Activated naive CD4-positive, alpha-beta T cell treated with anti-CD3 and anti-CD28 coated beads, Interleukin-2, amount 10 ng/mL, durations not matched to agents 7 days and 5 days (primary cell): ENCODE measurements at places on chromosomes 13 and 19.

DNA sequence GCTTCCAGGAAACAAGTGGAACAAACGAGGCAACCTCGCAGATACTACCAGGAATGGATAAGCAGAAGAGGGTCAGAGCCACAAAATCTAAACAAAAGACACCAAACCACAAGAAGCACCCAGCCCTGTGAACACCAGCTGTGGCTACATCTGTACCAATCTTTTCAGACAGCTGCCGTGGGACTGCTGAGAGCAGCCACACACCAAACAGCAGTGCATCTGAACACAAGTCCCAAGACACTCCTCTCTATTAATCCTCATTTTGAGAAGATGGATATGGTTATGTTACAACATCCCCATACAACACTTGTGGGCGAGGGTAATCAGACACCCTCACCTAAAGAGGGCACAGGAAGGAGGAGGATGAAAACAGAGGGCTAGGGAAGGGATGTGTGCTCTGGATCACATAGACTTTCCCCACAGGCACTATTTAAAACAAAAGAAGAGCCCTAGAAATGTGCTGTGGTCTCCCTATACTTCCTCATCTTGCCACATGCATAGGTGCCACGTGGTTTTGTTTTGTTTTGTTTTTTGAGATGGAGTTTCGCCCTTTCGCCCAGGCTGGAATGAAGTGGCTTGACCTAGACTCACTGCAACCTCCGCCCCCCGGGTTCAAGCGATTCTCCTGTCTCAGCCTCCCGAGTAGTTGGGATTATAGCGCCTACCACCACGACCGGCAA is 41.6 kb upstream of the ZNF14 start:
- peak overlapping the region; percentile 94 for H3K4me3 ChIP-seq
- no peak overlapping the region for H3K27ac ChIP-seq
- H3K27me3 ChIP-seq = no peaks in the 10 kb centered on the region
- H3K4me1 ChIP-seq = peaks cover 39% of the 10 kb centered on the region
- H3K36me3 ChIP-seq = peaks cover 28% of the 10 kb centered on the region

- H3K36me3 ChIP-seq = no peaks in the 10 kb centered on the region
- no peaks in the 10 kb centered on the region for H3K4me1 ChIP-seq
- no peak overlapping the region for H3K4me3 ChIP-seq
Observed at GRCh38 chr19:28009696-28010095, 1203.3 kb downstream of the UQCRFS1 start.

GRCh38 chr13:55497486-55497885 is 1643.2 kb upstream of the PRR20A start:
- H3K27me3 ChIP-seq = no peaks in the 10 kb centered on the region
- no peaks in the 10 kb centered on the region for H3K36me3 ChIP-seq
- H3K4me3 ChIP-seq = no peak overlapping the region
- no peak for DNase-seq
- no peaks in the 10 kb centered on the region for H3K4me1 ChIP-seq
- no peak overlapping the region for H3K27ac ChIP-seq

- no peaks in the 10 kb centered on the region for H3K4me1 ChIP-seq
- no peaks in the 10 kb centered on the region for H3K36me3 ChIP-seq
- H3K4me3 ChIP-seq = no peak overlapping the region
- H3K27me3 ChIP-seq = no peaks in the 10 kb centered on the region
- no peak overlapping the region for H3K27ac ChIP-seq
- DNase-seq = no peak
Observed at GRCh38 chr19:9467161-9467560, 31.3 kb downstream of the ZNF560 start.

DNA sequence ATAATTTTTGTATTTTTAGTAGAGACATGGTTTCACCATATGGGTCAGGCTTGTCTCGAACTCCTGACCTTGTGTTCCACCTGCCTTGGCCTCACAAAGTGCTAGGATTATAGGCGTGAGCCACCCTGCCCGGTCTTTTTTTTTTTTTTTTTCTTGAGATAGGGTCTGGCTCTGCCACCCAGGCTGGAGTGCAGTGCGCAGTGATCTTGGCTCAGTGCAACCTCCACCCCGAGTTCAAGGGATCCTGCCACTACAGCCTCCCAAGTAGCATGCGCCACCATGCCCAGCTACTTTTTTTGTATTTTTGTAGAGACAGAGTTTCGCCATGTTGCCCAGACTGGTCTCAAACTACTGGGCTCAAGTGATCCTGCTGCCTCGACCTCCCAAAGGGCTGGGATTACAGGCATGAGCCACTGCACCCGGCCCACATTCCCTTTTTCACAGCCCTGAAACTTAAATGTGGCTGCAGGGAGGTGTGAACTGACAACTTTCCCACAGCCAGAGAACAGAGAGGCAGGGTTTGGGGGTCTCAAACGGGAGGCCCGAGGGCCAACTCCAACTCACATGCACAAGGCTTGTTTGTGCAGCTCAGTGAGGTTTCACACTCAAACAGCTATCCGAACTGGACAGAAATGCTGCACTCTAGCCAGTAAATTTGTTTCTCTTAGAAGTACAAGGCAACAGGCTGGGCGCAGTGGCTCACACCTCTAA is 4.4 kb upstream of the S1PR5 start:
- no peak for DNase-seq
- H3K27ac ChIP-seq = no peak overlapping the region
- peaks cover 21% of the 10 kb centered on the region for H3K4me1 ChIP-seq
- no peaks in the 10 kb centered on the region for H3K36me3 ChIP-seq
- peaks cover 89% of the 10 kb centered on the region for H3K27me3 ChIP-seq
- no peak overlapping the region for H3K4me3 ChIP-seq

GRCh38 chr13:24605923-24606372 is 74.3 kb upstream of the ATP12A start:
- H3K27ac ChIP-seq = peak overlapping the region; percentile 13
- peaks cover 2% of the 10 kb centered on the region for H3K36me3 ChIP-seq
- no peak for DNase-seq
- peaks cover 5% of the 10 kb centered on the region for H3K4me1 ChIP-seq

DNA sequence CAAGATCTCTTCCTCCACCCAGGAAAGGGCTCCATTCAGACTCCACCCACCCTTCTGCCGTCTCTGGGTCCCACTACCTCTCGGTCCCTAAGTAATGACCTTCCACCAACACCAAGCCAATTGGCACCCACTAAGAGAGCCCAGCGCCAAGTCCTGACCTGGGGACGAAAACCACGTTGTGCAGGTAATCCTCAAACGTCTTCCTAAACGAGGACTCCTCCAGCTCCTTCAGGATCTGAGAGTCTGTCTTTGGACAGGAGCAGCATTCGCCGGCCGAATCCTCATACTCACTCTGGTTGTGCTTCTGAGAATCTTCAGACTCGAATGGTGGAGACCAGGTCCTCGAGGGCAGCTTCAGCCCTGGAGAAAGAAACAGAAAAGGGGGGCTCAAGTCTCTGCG is 83.1 kb downstream of the ZNF557 start:
- H3K27me3 ChIP-seq = peaks cover 8% of the 10 kb centered on the region
- H3K4me3 ChIP-seq = no peak overlapping the region
- H3K4me1 ChIP-seq = no peaks in the 10 kb centered on the region
- H3K36me3 ChIP-seq = no peaks in the 10 kb centered on the region
- H3K27ac ChIP-seq = no peak overlapping the region

- H3K4me1 ChIP-seq = no peaks in the 10 kb centered on the region
- H3K27ac ChIP-seq = no peak overlapping the region
- no peaks in the 10 kb centered on the region for H3K36me3 ChIP-seq
- H3K4me3 ChIP-seq = no peak overlapping the region
- DNase-seq = no peak
Observed at GRCh38 chr13:38954291-38954690, 36.3 kb downstream of the STOML3 start.

DNA sequence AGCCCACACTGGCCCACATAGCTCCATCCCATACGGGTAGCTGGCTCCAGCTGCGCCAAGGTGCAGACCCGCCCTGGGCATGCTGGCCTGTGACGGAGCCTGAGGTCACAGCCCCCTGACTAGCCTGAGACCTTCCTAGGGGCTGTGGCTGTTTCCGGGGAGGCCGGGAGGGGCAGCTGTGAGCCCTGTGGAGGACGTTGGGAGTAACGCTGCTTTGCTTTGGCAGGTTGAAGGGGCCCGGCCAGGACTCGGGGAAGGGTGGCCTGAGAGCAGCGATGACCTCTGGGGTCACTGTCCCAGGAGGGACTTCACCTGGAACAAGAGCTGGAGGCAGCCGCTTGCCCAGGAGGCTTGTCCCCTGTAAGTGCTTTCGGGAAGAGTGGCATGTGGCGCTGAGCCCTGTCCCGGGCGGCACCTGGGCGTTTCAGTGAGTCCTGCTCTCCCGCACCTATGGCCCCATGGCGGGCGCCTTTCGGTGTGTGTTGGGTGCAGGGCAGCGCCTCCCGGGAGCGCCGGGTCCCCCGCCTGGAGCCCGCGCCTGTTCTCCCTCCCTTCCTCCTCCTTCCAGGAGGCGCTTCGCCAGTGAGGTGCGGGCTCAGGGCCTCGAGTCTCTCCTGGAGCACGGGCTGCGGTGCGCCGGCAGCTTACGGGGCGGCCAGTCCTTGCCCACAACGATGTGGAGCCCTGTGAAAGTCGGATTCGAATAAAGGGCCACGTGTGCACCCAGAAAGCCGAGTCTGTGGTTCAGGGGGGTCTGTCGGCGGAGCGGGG is 1.1 kb upstream of the FAM174C start:
- no peak for DNase-seq
- H3K36me3 ChIP-seq = peaks cover 54% of the 10 kb centered on the region
- H3K4me1 ChIP-seq = peaks cover 57% of the 10 kb centered on the region
- peak overlapping the region; percentile 43 for H3K4me3 ChIP-seq

GRCh38 chr19:50933640-50934039 is 19.2 kb downstream of the KLK5 start:
- no peak overlapping the region for H3K4me3 ChIP-seq
- H3K36me3 ChIP-seq = no peaks in the 10 kb centered on the region
- no peak overlapping the region for H3K27ac ChIP-seq
- DNase-seq = no peak
- H3K27me3 ChIP-seq = peaks cover 21% of the 10 kb centered on the region

DNA sequence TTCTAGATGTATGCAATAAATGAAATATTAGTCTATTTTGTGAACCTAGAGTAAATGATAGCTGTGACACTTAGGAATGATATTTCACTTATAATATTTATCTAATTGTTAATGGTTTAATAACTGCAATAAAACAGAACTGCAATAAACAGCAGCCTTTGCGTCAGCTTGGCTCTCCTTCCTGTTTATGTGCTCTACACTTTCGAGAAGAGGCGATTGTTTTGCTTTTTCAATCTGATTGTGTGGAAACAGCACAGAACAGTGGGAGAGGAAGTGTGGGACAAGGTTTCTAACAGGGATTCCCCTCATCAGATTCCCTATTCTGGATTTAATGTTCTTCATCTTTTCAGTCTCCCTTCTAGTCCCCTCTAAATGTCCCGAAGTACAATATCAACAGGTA is 17.3 kb upstream of the TRPC4 start:
- H3K36me3 ChIP-seq = no peaks in the 10 kb centered on the region
- H3K27ac ChIP-seq = no peak overlapping the region
- H3K4me1 ChIP-seq = no peaks in the 10 kb centered on the region
- no peaks in the 10 kb centered on the region for H3K27me3 ChIP-seq
- no peak overlapping the region for H3K4me3 ChIP-seq
- DNase-seq = no peak

DNA sequence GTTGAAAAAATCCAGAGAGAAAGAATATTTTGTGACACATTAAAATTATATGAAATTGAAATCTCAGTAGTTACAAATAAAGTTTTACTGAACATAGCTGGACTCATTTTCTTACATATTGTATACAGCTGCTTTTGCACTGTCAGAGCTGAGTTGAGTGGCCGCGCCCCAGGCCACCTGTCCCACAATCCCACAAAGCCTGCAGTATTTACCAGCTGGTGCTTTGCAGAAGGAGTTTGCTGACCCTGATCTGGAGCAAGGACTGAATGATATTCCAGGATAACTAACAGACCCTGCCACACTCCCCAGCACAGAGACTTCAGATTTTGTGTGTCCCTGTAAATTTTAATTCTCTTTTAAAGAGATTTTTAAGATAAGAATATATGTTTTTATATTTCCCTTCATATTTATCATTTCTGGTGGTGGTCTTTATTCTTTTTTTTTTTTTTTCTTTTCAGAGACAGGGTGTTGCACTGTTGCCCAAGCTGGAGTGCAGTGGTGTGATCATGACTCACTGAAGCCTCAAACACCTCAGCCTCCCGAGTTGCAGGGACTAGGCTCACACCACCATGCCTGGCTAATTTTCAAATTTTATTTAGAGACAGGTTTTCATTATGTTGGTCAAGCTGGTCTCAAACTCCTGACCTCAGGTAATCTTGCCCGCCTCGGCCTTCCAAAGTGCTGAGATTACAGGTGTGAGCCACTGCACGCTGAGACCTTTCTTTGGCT is 48.5 kb downstream of the TDRD12 start:
- no peak overlapping the region for H3K4me3 ChIP-seq
- DNase-seq = no peak
- H3K27ac ChIP-seq = no peak overlapping the region
- H3K36me3 ChIP-seq = no peaks in the 10 kb centered on the region
- peaks cover 21% of the 10 kb centered on the region for H3K27me3 ChIP-seq

DNA sequence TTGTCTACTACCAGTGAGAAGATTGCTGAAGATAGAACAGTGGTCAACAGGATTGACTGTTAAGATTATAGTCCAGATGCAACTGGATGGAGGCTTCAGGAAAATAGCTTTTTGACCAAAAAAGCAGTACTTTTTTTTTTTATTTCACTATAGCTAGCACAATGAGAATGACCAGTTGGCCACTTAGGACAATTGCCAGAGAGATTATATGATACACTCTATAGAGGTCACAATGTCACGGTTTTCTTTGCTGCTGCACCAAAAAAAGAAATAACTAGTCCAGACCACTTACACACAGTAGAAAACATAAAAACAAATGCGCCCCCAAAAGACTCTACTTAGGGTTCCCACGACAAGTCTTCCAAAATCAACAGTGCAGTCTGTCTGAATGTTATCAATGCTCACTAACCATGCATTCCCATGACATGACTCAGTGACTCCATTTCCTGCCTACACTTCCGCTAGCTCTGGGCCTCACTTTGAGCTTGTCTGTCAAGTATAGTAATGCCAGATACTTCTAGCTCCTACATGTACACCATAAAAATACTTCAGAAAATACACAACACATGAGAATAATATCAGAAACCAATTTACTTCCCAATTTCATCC is 209.1 kb upstream of the STARD13 start:
- H3K4me3 ChIP-seq = no peak overlapping the region
- no peaks in the 10 kb centered on the region for H3K36me3 ChIP-seq
- no peak for DNase-seq
- H3K27ac ChIP-seq = no peak overlapping the region

DNA sequence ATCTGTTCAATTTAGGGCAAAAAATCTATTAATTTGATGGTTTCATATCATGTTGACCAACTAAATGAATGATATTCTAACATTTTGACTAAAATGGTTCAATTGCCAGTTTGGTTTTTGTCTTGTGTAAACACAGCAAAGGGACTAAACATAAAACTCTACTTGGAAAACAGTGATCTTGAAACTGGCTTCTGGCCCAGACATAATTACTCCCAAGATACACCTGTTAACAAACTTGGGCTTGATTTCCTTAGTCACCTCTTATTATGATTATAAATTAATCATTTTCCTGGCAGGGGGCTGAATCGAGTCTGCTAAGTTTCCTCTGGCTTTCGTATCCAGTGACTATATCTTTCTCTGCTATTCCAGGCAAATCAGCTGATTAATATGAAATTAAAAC is 78.0 kb upstream of the OXGR1 start:
- H3K4me3 ChIP-seq = no peak overlapping the region
- H3K4me1 ChIP-seq = no peaks in the 10 kb centered on the region
- DNase-seq = no peak
- no peak overlapping the region for H3K27ac ChIP-seq
- H3K36me3 ChIP-seq = no peaks in the 10 kb centered on the region

GRCh38 chr13:79805317-79805716 is 324.4 kb downstream of the NDFIP2 start:
- no peaks in the 10 kb centered on the region for H3K4me1 ChIP-seq
- H3K27me3 ChIP-seq = no peaks in the 10 kb centered on the region
- no peaks in the 10 kb centered on the region for H3K36me3 ChIP-seq
- H3K27ac ChIP-seq = no peak overlapping the region
- no peak for DNase-seq
